NCI-H1694 (cell line): ENCODE measurements at places on chromosomes 6 and 20.

GRCh38 chr20:23019403-23019802 lies 15.7 kb upstream of the SSTR4 start:
- DNase-seq = no peak

- peak; percentile 70 for DNase-seq
Observed at GRCh38 chr6:84137051-84137375, 90.4 kb downstream of the CEP162 start.

DNA sequence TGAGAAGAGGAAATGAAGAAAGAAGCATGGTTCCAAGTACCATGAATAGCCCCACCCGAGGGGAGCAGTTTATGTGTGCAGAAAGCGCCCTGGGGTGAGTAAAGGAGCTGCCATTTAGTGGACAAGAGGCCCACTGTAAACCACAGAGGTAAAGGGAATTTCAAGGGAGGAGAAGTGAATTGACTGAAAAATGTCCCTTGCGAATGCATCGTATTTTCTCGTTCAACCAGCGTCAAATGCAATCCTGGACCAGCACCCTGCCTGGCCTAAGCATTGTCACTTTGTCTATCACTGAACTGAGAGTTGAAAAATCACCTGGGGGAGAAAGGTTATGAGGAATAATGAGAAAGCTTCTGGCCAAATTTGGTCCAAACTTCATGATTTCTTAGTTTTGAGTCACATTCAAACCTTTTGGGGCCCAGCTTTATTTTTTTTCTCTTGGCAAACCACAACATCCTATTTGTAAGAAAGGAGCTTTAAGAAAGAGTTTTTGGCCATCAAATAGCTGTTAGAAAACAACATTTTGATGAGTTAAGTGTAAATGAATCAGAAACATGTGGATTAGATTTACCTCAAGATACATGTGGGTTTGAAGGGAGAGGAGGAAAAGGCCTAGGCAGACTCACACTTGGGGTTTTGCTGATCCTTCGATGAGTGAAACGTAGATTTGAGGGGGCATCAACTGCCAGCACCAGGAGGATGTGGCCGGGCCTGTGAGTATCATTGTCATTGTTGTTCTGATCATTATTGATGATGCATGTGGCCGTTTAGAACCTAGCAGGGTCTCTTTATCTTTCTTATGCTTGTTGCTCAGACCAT lies 214.0 kb downstream of the CLIC5 start:
- DNase-seq = no peak

- DNase-seq = peak; percentile 77
Observed at GRCh38 chr6:27479319-27480182, 6.6 kb upstream of the ZNF184 start.

- no peak for DNase-seq
Observed at GRCh38 chr20:54199283-54199682, 8.6 kb upstream of the PFDN4 start.

DNA sequence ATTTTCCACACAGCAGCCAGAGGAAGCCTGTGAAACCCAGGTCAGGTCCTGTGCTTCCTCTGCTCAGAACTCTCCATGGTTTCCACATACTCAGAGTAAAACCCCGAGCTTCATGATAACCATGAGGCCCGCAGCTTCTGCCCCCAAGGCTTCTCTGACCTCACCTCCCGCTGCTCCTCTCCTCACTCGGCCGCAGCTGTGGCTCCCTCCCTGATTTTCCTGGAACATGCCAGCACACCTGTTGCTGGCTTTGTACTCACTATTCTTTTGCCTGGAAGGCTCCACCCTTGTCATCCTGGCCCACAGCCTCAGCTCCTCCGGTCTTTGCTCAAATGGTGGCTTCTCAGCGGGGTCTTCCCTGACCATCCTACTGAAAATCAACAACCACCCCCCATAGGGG lies 341.7 kb downstream of the PREX1 start:
- no peak for DNase-seq

GRCh38 chr6:158283304-158283980 lies 28.8 kb upstream of the TULP4 start:
- no peak for DNase-seq

GRCh38 chr6:63864061-63864460 lies 228.5 kb downstream of the PHF3 start:
- peak; percentile 20 for DNase-seq

DNA sequence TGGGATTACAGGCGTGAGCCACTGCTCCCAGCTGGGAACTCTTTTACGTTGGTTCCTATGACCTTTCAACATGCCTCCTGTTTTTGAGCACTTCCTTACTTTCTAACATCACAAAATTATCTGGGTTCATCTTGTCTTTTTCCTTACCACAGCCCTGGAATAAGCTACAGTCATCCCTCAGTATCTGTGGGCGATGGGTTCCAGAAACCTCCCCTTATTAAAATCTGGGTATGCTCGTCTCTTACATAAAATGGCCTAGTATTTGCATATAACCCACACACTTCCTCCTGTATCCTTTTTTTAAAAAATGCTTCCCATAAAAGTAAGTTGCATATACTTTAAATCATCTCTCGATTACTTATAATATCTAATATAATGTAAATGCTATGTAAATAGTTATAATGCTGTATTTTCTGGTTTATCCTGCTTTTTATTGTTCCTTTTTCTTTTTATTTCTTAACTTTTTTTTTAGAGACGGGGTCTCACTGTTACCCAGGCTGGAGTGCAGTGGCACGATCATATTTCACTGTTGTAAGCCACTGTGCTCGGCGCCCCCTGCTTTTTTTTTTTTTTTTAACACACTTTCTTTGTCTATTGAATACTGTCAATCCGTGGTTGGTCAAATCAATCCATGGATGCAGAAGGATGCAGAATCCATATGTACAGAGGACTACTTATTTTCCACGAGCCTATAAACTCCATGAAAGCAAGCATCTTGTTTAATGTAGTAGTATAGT lies 9.2 kb downstream of the RPF2 start:
- DNase-seq = no peak

DNA sequence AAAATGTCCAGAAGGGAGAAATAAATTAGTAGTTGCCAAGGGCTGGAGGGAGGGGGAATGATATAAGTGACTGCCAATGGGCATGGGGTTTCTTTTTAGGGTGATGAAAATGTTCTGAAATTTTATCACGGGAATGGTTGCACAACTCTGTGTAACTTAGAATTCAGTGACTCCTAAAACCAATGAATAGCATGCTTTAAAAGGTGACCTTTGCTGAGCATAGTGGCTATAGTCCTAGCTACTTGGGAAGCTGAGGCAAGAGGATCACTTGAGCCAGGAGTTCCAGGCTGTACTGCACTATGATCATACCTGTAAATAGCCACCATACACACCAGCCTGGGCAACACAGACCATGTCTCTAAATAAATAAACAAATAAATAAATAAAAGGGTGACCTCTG lies 109.0 kb downstream of the ATG5 start:
- no peak for DNase-seq

DNA sequence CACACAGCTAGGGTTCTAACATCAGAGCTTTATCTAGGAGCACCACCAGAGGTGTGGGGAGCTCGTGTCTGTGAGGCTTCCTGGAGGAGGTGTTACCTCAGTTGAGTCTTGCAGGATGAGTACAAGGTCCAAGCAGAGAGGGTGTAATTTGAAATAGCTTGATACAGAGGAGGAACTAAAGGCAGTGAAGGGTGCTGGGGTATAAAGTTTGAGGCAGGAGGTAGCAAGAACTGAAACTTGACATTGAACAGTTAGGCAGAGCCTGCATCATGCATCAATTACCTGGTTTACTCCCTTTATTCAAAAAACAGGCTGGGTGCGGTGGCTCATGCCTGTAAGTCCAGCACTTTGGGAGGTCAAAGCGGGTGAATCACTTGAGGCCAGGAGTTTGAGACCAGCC lies 241.2 kb downstream of the UST start:
- DNase-seq = no peak

DNA sequence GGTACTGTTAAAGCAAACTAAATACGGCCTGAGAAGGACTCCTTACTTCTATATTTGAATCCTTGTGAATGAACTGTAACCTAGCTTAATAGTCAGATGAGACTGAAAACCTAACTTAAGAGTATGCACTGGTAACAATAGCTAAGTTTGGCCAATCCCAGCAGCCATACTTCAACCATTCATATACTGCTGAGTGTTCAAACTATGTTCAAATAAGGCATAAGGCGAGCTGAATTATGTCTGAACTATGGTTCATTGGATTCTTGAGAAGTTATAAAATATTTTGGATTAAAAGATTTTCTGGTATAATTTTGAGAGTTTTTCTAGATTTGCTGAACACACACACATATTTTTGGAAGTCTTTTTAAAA lies 2.2 kb downstream of the SMPDL3A start:
- no peak for DNase-seq

GRCh38 chr6:156946370-156946936 lies 169.3 kb downstream of the ARID1B start:
- DNase-seq = no peak

DNA sequence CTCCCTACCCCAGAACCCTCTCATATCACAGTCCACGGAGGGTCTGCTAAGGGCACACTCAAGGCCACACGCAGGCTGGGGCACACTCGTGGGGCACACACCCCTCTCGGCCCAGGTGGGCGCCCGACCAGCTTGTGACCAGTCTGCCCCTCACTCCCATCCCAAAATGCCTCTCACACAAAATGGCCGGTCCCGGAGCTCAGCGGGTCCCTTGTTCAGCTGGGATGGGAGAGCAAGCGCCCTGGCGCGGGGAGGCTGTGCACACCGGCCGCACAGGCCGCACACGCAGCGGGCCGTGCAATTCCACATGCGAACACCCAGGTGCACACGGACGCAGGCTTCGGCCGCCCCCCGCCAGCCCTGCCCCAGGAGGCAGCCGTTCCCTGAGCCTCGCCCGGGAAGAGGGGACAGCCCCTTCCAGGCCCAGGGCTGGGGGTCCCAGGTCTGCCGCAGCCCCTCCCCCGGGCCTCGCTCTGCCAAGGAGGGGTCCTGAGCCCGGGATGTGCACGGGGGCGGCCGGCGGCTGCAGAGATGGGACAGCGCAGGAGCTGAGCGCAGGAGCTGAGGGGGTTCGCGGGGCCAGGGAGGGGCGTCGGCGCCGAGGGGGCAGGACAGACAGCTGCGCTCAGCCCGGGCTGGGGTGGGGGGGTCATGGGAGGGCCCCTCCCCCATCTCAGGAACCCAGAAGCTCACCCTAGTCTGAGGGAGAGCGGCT lies 1.3 kb downstream of the KCNQ2 start:
- DNase-seq = no peak

GRCh38 chr6:5208471-5208971 lies 52.2 kb downstream of the LYRM4 start:
- no peak for DNase-seq

DNA sequence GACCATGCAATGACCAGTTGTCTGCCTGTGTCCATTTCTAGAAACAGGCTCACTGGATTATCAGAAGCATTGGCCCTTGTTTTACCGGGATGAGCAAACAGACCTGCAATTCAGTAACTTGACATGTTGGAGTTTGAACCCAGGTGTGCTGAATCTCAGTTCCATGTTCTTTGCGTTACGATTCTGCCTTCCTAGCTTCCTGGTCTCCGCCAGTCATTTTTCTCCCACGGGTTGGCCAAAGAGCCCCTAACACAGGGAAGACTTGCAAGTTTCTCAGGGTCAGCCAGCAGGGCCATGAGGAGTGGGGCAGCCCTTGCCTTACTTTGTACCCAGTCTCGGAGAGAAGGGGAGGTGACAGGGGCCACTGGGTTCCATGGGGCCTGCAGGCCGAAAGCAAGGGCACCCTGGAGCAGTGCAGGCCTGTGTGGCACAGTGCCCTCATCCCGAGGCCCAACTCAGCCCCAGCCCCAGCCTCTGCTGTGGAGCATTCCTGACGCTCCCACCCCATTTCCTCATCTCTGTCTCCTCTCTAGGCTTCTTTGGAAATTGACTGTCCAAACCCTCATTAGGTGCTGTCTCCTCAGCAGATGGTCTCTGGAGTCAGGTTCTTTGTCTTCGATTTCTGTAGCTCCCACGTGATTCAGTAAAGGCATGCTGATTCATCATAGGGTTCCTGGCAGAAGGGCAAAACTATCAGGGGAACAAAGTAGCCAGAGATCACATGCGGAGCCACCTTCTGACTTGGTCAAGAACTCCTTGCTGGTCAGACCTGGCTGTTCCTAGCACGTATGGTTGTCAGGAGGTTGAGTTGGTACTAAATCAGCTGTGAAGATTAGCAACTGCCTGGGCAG lies 23.6 kb downstream of the CDS2 start:
- no peak for DNase-seq

DNA sequence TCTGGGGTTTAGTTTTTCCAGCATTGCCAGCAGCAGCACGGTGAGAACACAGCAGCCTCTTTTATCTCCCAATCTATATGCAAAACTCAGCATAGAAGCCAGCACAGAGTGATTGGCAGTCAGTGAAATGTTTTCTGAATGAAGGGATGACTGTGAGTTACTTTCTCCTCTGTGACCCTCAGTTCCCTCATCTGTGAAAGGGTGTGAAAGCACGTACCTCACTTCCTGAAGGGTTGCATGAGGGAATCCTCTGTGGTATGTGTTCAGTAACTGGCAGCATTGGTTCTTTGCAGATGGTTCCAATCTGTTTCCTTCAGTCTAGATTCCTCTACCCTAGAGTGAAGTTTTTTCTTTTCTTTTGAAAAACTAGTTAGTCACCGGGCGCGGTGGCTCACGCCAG lies 40.0 kb downstream of the EFCAB8 start:
- DNase-seq = no peak

- DNase-seq = no peak
Observed at GRCh38 chr6:148771212-148771601, 24.4 kb downstream of the UST start.

GRCh38 chr6:95094751-95095663 lies 482.3 kb upstream of the MANEA start:
- no peak for DNase-seq

DNA sequence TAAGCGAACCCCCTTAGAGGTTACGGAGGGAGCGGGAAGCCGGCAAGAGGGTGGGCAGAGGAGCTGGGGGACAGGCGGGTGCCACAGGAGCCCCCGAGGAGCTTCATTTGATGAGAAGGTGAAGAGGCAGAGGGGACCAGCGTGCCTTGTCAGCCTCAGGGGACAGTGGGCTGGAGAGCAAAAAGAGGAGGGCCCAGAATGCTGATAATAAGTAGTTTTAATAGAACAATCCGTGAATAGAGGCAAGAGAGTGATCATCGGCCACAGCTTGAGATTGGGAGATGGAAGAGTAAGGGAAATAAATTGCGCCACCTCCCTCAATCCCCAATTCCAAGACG lies 1.3 kb downstream of the COL19A1 start:
- no peak for DNase-seq

DNA sequence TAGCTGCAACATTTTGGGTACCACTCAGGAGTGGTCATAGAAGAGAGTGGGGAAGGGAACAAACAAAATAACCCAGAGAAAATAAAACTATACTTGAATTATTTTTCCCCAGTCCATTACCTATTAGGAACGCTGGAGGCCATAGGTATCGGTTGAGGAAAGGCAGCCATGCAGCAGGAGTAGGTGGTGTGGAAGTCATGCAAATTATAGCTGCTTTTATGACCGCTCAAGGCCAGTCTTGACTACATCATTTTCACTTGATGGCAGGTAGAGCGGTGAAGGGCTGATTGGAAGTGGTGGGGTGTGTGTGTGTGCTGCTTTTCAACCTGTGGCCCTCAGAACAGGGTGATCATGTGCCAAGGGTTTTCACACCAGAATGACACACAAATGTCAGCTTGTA lies 36.5 kb upstream of the KIF13A start:
- DNase-seq = no peak

GRCh38 chr20:31823360-31824124 lies 4.4 kb downstream of the MYLK2 start:
- no peak for DNase-seq

- no peak for DNase-seq
Observed at GRCh38 chr6:33095681-33096080, 19.9 kb downstream of the HLA-DPB1 start.

GRCh38 chr6:52611833-52612232 lies 35.0 kb upstream of the TRAM2 start:
- no peak for DNase-seq
